Left lung (tissue), 14 donors: ENCODE measurements at places on chromosomes 7 and 10. TPM values are rescaled to one million over a fixed set of nuclear protein-coding genes. Genes with fewer than 3 reads are reported as not detected.

The SPDYE16 gene
- polyA plus RNA-seq, result 5.5 TPM

The JAKMIP3 gene
- polyA plus RNA-seq, result 0.31 TPM

The RHOBTB1 gene
- polyA plus RNA-seq, result 52.5 TPM

The PTN gene
- polyA plus RNA-seq, result 85.1 TPM

The GDF2 gene
- 0.39 TPM for polyA plus RNA-seq

The TRIL gene
- polyA plus RNA-seq, result 47.9 TPM

The FEZF1 gene
- not detected for polyA plus RNA-seq

The PDE1C gene
- polyA plus RNA-seq, result 5.6 TPM

The DPP6 gene
- 0.29 TPM for polyA plus RNA-seq

The WIPF3 gene
- polyA plus RNA-seq, result 1.2 TPM

The ELOVL3 gene
- polyA plus RNA-seq, result 0.12 TPM

The ZMYND11 gene
- polyA plus RNA-seq, result 124 TPM

The COL26A1 gene
- 5.5 TPM for polyA plus RNA-seq

The ETV1 gene
- 67.2 TPM for polyA plus RNA-seq

The UCMA gene
- 0.25 TPM for polyA plus RNA-seq

The MKX gene
- 0.85 TPM for polyA plus RNA-seq
